ENCODE measurements at places on chromosomes 11 and 22.

DNA sequence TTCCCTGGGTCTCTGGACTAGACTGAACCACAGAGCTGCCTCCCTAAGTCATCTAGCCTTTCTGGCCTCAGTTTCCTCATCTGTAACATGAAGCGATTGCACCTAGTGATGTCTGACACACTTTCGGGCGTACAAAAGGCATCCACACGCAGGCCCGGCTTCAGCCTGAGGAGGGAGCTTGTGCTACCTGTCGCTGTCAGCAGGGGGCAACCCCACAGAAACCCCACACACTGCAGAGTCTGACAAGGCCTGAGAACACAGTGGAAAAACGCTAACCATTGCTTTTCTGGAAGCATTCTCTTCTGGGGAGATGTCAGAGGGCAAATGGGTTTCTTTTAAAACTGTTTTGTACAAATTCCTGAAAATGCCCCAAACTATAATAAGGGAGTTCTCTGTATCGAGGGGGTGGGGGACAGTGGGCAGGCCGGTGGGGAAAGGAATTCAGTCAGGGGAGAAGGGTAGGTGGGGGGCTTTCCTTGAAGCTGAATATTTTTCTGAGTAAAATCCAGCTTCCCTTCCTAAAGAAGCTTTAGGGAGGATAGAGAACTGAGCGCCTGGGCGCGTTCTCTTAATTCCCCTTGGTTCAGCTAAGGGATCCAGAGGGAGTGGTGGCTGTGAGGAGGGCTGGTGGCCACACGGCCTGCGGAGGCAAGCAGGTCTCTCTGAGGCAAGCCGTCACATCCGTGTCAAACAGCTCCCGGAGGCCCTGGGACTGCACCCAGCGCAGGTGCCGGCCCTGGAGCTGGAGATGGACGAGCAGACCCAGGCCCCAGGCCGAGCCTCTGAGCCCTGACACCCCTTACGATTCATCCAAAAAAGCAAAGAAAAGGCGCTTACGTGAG lies 533 bp downstream of the ELF5 start:
- peak; percentile 34 for DNase-seq

- DNase-seq = no peak
Observed at GRCh38 chr11:26483108-26483507, 89.0 kb downstream of the MUC15 start.

DNA sequence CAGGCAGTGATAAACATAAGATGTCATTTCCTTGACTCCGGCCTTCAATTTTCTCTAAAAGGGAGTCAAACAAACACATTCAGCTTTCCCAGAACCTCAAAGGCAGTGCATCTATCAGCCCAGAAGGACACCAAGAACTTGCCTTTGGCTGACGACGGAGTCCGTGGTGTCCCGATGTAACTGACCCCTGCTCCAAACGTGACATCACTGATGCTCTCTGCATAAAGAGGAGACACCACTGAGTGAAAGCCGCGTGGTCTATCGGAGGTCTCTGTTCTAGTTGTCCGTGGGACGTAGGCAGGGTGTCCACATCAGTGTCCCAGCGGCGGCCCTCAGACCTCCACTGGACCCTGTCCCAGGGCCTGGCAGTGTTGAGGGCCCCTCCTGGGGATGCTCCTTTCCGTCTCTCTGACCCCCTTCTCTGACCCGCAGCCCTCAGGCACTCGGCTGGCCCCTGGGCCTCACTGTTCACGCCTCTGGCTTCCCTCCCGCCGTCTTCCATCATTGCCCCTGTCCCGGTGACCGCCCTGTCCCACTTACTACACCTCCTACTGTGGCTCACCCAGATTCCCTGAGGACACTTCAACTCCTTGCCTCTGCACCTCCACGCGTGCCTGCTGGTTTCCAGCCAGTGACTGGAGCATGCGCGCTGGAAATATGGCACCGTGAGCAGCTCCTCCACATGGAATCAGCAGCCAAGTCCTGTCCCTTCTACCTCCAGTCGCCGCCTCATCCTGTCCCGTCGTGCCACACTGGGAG lies 70.4 kb downstream of the NCAPD3 start:
- no peak for DNase-seq

DNA sequence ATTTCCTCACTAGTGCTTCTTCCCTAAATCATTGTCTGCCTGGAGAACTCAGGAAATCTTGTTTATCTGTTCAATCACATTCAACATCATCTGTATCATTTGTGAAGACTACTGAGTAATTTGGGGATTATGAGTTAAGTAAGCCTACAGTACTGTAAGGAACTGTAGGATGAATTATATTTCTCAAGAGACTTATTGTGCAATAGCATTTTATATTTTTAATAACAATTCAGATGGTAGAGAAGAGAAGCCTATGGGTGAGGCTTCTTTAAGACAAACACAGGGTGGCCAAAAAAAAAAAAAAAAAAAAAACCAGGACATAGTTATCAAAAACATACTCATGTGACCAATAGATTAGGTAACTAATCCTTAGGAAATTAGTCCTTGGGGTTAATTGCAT lies 282.7 kb downstream of the FAM181B start:
- DNase-seq = no peak

DNA sequence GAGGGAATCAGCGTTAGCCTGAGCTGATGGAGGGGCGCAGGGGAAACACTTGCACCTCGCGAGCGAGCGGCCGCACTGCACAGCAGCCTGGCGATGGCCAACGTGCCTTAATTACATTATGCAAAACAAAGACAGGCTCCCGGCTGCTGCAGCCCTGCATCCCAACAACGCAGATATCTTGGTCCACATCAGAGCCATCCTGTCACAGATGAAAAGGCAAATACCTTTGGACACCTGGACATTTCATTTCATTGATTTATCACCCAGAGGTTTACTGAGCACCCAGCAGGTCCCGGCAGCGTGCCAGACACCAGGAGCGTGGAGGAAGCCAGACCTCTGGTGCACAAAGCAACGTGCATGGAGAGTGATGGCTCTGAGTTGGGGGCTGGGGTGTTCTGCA lies 843.0 kb downstream of the TBC1D22A start:
- DNase-seq = no peak

- DNase-seq = no peak
Observed at GRCh38 chr22:44045145-44045544, 21.0 kb downstream of the PARVB start.

DNA sequence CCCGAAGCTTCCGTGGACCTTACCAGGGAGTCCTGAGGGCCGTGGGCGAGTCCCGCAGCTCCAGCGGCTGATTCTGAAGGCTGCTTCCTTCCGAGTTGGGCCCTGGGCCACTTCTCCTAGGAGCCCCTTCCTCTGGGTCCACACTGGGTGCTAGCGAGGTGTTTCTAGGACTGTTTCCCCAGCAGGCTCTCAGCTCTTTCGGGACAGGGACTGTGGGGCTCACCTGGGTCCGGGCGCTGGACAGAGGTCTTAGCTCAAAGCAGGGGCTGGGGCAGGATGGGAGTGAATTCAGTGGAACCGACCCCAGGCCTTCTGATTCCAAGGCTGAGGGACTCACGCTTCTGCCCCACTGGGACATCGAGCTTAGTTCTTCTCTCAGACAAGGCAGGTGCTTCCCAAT lies 29.3 kb upstream of the CSNK1E start:
- no peak for DNase-seq
